Activated CD8-positive, alpha-beta memory T cell treated with anti-CD3 and anti-CD28 coated beads for 4 hours (primary cell): ENCODE measurements at places on chromosomes 3 and 15.

DNA sequence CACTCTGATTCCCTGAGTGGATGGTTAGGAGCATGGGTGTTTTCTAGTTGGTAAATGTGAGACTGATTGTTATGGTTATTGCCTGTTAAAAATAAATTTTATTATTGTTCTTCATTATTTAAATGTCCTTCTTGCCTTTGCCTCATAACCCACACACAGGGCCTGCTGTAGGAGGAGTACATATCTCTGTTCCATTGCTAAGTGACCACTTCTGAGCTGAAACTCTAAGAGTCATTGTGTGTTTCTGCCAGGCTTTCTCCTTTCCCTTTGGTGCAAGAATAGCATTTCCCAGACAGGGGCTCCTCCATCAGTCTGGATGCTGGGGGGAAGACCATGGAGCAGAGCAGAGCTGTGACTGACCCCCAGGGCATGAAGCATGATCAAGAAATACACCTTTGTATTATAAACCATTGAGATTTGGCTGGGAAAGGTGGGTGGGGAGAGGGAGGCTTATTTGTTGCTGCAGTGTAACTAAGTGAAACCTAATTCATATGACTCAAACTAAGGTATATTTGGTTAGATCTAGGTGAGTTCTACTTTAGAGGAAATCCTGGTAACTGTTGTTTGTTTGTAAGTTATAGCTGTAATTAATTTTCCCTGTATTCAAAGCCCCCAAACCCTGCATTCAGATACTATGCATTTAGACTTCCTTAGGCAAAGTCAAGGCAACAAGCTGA is 137.4 kb downstream of the TGFBR2 start:
- no peak for DNase-seq

DNA sequence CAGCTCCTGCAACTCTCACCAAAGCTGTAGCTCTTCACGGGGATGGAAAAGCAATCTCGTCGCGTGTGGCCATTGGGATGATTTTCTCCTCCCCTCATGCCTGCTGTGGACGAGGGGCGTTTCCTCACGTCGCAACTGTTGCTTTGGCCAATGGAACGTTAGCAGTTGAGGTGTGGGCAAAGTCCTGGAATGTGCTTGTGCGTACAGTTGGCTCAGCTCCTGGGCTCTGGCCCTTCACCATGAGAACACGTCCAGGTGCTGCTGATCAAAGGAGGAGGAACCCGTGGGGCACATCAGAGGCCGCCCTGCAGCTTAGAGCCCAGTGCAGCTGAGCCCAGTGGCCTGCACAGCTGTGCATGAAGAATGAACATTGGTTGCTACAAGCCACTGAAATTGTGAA is 186.1 kb downstream of the TJP1 start:
- DNase-seq: no peak

- no peak for DNase-seq
These were observed 88.3 kb upstream of the PRR23C start for GRCh38 chr3:139132976-139133375.

GRCh38 chr15:90209591-90209990 is 8.5 kb downstream of the SEMA4B start:
- DNase-seq: no peak

GRCh38 chr3:120850381-120851295 is 57.4 kb upstream of the STXBP5L start:
- no peak for DNase-seq

GRCh38 chr3:188137051-188137450 is 16.9 kb upstream of the LPP start:
- no peak for DNase-seq

DNA sequence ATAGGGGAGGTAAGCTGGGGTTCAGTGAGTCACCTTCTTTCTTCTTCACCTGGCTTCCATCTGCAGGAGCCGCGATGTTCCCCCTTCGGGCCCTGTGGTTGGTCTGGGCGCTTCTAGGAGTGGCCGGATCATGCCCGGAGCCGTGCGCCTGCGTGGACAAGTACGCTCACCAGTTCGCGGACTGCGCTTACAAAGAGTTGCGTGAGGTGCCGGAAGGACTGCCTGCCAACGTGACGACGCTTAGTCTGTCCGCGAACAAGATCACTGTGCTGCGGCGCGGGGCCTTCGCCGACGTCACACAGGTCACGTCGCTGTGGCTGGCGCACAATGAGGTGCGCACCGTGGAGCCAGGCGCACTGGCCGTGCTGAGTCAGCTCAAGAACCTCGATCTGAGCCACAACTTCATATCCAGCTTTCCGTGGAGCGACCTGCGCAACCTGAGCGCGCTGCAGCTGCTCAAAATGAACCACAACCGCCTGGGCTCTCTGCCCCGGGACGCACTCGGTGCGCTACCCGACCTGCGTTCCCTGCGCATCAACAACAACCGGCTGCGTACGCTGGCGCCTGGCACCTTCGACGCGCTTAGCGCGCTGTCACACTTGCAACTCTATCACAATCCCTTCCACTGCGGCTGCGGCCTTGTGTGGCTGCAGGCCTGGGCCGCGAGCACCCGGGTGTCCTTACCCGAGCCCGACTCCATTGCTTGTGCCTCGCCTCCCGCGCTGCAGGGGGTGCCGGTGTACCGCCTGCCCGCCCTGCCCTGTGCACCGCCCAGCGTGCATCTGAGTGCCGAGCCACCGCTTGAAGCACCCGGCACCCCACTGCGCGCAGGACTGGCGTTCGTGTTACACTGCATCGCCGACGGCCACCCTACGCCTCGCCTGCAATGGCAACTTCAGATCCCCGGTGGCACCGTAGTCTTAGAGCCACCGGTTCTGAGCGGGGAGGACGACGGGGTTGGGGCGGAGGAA is 2.6 kb downstream of the ISLR2 start:
- DNase-seq: no peak

DNA sequence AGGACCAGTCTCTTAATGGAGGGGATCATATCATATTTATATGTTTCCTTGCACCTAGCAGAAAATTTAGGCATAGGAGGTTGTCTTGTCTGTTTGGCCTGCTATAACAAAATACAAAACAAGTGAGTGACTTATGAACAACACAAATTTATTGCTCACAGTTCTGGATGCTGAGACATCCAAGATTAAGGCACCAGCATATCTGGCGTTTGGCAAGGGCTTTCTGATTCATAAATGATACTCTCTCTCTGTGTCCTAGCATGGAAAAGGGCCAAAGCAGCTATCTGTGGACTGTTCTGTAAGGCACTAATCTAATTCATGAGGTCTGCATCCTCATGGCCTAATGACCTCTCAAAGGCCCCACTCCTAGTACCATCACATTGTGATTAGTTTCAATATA is 683.0 kb downstream of the NR2F2 start:
- DNase-seq: no peak

DNA sequence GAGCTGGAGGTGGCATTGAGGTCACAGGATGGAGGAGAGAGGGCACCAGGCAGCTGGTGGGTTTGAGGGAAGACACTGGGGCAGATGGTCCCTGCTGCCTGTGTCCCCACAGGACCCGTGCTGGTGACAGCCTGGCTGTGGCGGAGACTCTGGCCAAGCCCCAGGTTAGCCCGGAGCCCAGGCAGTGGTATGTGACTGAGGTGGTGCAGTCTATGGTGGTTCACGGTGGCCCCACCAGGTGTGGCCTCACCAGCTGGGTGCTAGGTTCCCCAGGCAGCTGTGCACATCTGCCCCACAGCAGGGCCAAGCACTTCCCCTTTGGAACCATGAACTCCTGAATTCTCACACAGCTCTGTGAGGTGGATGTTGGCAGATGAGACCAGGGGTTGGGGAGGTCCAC is 15.4 kb downstream of the PLXNA1 start:
- no peak for DNase-seq

DNA sequence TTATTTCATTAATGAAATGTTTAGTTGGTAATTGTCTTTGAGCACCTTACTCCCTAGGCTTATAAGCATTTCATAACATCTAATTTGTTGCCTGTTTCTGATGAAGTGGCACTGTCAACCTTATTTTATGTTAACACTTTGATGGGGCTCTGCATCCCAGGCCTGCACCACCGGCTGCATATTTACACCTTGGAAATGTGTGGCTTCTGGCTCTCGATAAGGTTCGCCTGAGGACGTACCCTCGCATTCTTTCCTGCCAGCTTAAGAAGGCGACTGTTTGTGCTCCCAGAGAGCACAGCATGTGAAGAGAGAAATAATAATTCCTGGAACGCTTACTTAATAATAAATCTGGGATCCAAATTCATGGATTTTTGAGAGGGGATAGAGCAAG is 763.3 kb upstream of the CFAP20DC start:
- no peak for DNase-seq

DNA sequence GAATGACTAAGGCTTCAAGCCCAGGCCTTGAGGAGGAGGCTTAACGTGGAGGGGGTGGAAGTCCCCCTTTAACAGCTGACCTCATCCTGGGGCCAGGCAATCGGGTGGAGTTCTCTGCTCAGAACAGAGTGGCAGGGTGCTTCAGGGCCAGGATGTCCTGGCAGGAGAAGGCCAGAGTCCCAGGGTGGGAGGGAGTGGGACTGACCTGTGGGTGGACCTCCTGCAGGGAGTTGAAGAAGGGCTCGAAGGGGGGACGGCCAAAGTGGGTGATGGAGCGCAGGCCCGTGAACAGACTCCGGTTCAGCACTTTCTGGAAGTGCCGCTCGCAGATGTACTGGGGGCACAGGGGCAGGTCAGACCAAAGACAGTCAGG is 19.6 kb downstream of the DUOX2 start:
- DNase-seq: no peak

DNA sequence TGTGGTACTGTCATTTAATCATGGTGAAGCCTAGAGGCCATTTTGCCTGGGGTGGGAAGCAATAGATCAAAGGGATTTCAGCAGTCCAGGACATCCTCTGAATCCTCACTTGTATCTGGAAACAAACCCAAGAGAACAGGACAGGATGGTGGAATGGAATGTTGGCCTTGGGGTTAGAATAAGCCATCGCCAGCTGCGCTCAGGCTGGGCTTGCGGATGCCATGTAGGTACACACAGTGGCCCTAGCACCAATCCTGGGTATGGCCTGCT is 76.5 kb upstream of the ALDH1A3 start:
- no peak for DNase-seq

- no peak for DNase-seq
These were observed 338.3 kb upstream of the ZNF385D start for GRCh38 chr3:22089284-22089683.

- no peak for DNase-seq
These were observed 245.4 kb downstream of the SLCO3A1 start for GRCh38 chr15:92098869-92099268.

GRCh38 chr15:62812515-62812835 is 230.1 kb upstream of the TPM1 start:
- DNase-seq: no peak

DNA sequence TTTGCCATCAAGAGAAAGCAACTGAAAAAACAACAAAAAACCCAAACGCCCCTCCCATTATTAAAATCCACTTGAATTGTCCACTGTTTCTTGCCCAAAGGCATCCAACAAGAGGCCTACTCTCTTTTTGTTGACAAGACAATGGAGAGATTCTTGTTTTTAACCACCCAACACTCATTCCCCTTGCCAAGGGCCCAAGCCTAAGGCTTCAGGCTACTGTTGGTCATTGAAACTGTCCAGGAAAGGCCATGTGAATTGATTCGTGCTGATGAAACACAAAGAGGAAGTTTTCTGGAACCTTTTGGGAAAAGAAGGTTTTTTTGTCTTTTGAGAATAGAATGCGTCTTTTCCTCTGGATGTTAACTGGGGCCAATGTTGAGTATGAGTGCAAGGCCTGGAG is 157.4 kb upstream of the PFN2 start:
- DNase-seq: no peak

- no peak for DNase-seq
These were observed 50.3 kb upstream of the PPP2R3A start for GRCh38 chr3:135915206-135915605.

- DNase-seq: no peak
These were observed 20.7 kb upstream of the PPP2R3A start for GRCh38 chr3:135944831-135945230.

GRCh38 chr3:117695871-117696645 is 986.5 kb downstream of the TUSC7 start:
- DNase-seq: no peak

GRCh38 chr3:95506174-95506573 is 1308.2 kb upstream of the EPHA6 start:
- DNase-seq: no peak

DNA sequence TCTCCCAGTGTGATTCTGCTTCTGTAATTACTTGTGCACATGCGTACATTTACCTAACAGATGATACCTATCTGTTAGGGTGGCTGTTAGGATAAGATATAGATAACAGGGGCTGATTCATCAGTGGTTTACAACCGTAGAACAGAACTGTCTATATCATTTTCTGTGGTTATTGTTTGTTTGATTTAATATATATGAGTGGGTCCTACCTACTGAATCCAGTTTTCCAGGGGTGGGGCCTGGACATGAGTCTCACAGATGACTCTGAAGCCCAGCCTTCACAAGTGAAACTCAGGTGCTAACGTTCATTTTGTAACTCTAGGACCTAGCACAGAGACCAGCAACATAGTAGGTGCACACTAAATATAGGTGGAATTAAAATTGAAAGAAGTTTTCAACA is 10.4 kb upstream of the ACAP2 start:
- no peak for DNase-seq

- DNase-seq: no peak
These were observed 266.6 kb upstream of the ICE2 start for GRCh38 chr15:60745469-60746061.

DNA sequence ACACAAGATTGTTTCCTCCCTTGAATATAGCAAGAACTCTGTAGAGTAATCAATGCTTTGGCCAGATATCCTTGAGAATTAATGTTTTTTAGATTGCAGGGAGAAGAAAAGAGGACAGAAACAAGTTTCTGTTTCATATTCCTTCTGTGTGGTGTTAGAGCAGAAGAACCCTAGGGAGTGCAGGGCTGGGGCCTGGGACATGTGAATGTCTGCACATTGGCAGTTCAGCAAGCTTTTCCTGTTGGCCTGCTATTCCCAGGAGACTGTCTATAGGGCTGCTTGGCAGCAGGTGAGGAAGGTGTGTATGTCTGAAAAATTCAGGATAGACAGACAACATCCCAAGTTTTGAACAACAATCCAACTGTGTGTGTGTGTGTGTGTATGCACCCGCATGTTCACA is 13.6 kb upstream of the CNBP start:
- no peak for DNase-seq

DNA sequence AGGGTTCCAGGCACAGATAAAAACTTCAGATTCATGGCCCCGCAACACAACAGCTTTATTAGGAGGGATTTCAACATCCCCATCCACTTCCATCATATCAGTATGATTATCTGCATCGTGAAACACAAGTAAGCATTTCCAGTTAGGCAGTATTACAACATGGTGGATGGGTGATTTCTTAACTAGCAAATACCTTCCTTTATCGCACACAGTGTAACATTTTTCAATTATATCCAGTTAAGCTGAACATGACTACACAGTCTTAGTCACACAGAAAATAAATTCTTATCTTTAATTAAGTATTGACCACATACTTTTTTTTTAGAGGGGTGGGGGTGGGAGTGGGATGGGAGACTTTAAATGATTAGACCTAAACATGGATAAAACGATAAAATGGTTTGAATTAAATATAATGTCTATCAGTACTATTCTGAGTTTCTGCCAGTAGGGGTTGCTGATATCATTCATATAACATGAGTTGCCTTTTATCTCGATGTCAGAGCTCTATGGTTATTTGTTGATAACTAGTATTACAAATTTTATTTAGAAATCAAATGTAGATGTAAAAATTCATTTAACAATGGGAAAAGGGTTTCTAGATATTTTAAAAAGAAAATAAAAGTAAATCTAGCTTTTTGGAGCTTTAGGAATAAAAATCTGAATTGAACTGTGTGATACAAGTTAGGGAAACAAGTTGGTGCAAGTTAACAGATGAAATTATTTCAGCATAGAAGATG is 146.6 kb downstream of the TBL1XR1 start:
- no peak for DNase-seq

GRCh38 chr15:39942101-39942752 is 8.3 kb downstream of the EIF2AK4 start:
- no peak for DNase-seq
